Occipital lobe (tissue), 3 donors: ENCODE measurements at places on chromosomes 7 and 10.

- no peak for DNase-seq
Observed at GRCh38 chr10:109430043-109430760, 493.1 kb downstream of the XPNPEP1 start.

GRCh38 chr7:90690159-90690858 is 94.2 kb downstream of the CDK14 start:
- DNase-seq = no peak

GRCh38 chr10:124238367-124238766 is 145.0 kb upstream of the CHST15 start:
- no peak for DNase-seq

- DNase-seq = no peak
Observed at GRCh38 chr10:131077031-131077430, 234.5 kb downstream of the TCERG1L start.

DNA sequence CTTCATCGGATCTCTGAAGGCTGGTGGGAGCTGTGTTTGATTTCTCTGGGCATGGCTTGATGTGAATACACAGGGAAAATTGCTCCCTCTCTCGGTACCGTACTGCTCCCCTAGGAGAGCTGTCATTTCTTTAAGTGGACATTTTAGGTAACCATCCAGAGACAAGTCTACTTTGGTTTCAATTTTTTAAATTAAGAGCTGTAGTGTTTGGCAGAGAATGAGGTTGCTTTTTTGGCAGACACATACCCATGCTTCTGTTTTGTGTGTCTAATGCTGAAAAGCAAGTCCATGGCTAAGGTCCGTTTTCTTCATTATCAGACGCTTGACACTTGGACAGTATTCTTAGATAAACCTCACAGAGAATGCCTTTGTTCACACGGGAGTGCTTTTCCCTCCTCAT is 61.3 kb upstream of the TRIL start:
- no peak for DNase-seq

- DNase-seq = no peak
Observed at GRCh38 chr10:79401015-79401921, 44.2 kb downstream of the ZCCHC24 start.

DNA sequence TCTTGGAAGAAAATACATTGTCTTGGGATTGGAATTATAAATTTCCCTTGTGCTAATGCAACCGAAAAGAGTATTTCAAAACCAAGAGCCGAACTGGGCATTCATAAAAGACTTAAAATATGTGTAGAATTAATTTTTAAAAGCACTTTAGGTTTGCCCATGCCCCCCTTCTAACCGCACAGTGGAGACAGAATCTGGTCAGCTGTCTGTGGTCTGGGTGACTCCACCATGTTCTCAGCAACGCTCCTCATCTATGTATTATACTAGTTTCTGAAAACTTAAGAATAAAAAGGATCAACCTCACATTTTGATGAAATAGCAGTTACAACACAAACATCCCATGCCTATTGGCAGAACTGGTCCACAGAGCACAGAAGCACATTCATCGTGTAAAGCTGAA is 192.6 kb upstream of the C7orf33 start:
- DNase-seq = no peak

DNA sequence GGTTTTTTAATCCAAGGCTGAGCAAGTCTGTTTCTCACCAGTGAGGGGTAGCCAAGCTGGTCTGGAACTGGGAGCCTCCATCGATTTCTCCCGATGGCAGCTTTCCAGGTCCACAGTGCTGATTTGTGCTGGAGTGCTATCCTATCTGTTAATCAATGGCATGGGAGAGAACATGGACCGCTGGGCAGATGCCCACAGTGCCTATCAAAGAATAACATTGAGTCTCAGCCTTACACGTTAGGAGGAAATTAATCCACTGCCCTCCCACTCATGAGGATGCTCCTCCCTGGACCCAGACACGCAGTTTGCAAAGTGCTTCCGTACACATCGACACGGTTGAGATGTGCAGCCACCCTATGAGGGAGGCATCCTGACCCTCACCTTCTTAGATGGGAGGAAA is 36.0 kb upstream of the CUX1 start:
- DNase-seq = no peak

- DNase-seq = no peak
Observed at GRCh38 chr10:129373231-129373630, 93.8 kb upstream of the MGMT start.

DNA sequence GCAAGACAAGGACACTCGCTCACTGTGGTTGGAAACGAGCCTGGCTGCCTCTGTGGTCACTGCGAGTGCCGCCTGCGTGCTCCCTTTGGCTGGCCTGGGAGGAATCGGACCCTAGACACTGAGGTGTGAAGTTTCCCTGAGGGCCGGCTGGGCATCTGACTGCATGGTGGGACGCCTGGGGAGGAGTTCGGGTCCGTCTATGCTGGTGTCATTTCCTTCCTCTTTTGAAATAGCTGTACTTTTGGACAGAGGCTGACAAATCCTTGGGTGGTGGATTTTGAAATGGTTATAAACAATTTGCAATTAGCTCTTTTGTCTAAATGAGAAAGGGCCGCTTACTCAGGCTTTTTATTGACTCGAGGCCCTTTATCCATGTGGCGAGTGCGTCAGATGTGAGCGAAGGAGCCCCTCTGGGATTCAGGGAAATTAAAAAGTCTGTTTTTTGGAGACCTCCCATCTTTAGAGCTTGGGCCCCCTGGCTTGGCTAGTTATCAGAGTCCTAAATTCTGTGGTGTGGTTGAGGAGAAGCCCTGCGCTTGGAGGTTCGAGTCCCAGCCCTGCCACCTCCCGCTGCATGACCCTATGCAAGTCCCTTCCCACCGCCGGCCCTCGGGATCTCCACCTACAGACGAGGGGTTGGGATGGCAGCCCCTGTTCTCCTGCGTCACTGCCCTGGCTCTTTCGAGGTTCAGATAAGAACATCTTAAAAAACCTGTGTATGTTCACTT is 147.1 kb downstream of the RGS10 start:
- no peak for DNase-seq

GRCh38 chr7:100156331-100157068 is 2.0 kb downstream of the TRAPPC14 start:
- DNase-seq = no peak

- DNase-seq = no peak
Observed at GRCh38 chr7:140200061-140200989, 23.5 kb upstream of the KDM7A start.

- no peak for DNase-seq
Observed at GRCh38 chr10:11707624-11708350, 34.4 kb upstream of the ECHDC3 start.
